Cardiac septum (tissue), 1 donor: ENCODE measurements at places on chromosomes 3 and 15. TPM values are rescaled to one million over a fixed set of nuclear protein-coding genes. Genes with fewer than 3 reads are reported as not detected.

ITPKA gene
- total RNA-seq = 1.0 TPM

HRG gene
- total RNA-seq = not detected

DNA sequence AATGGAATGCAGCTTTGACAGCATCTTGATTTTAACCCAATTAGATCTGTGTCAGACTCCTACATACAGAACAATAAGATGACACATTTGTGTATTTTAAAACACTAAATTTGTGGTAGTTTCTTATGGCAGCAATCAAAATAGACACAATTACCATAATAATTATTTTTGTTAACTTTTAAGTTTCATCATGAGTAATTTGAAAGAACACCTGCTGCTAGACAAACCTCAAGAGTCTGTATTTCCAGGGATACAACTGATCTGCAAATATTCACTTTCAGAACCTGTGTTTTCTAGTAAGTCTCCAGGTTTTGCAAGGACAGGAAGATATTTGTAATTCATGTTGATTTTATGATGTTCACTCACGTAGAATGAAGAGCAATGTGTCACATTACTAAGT lies 736.8 kb downstream of the DIPK2A start:
- DNase-seq = no peak

GRCh38 chr3:43079536-43080332 lies 26.1 kb downstream of the POMGNT2 start:
- peak; percentile 58 for DNase-seq

DNA sequence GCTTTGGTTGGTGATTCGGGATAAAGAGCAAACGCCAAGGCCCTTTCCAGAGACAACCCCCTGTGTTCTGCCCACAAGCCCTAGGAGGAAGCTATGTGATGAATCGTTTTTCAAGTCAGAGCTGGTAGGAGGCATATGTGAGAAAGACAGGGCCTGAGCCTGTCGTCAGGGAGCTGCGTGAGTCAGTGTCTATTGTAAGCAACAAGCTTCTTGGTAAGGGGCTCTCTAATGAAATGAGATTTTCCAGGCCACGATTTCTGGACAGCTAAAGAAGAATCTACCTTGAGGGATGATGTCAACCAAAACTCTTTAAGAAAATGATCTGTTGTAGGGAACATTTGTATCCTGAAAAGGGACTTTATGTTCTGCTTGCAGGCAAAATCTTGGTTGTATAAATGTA lies 318.9 kb upstream of the IL12A start:
- DNase-seq = no peak

DNA sequence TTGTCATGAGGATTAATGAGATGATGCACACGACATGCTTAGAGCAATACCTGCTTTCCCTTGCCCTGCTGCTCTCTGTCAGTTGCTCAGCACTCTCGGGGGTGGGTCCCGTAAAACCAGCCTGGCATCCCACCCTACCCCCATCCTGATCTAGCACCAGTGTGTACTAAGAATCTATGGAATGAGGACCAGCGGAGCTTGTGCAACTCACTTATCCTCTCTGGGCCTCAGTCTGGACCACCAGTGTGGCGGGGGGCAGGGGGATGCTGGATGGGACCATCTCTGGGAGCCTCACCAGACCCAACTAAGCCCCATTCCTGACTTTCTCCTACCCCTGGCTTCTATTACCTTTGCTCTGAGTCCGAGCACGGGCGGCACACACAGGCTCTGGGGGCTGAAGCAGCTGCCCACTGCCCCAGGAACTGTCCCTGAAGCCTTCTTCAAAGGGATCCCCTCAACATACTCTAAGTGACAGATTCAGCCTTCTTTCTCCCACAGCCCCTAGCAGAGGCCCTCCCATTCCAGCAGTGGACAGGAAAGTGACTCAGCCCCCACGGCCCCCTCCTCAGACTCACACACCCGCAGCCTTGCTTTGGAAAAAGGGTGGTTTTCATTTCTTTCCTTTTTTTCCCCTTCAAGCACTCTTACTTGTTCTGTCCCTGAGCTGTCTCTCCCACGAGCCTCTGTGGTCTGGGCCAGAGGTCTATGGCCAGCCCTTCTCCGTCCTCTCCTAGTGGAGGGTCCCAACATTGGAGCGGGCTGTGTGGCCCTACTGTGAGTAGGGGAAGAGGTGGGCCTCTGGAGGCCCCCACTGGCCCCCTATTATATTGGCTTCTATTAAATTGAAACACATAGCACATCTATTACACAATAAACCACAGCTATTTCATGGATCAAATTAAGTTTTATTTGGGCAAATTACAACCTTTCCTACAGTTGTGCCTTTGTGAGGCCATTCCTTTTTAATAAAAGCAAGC lies 100.3 kb downstream of the SMAD6 start:
- DNase-seq = peak; percentile 74

DNA sequence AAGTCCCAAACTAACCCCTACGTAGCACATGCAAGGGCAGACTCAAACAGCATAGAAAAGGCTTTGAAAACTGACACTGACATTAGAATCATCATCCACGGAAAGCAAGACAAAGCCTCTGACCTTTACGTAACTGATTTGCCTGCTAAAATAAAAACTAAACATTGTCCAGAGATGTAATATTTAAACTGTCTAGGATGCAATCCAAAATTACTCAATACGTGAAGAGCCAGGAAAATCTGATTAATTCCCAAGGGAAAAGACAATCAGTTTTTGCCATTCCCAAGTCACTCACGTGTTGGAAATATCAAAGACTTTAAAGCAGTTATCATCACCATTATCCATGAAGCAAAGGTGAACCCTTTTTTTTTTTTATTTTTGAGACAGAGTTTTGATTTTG lies 13.3 kb upstream of the IQCF1 start:
- DNase-seq = no peak

DNA sequence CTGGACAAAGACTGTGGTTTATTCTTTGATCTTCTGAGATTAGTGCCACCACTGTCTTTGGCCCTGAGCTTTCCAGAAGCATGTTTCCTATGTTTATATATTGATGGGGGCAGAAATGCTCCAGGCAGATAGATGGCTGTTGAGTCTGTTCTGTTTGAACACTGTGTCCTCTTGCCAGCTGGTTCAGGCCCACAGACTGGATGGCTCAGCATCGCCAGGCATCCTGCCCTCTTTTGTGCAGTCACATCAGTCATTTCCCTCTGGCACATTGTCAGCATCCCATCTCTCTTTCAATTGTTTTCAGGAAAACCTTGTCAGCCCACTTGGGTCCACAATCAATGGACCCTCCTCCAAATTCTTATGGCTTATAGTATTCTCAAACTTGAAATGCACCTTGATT lies 141.2 kb downstream of the NEK11 start:
- DNase-seq = no peak

- DNase-seq = no peak
These were observed 161.2 kb upstream of the KCNH8 start for GRCh38 chr3:18987070-18987469.

DNA sequence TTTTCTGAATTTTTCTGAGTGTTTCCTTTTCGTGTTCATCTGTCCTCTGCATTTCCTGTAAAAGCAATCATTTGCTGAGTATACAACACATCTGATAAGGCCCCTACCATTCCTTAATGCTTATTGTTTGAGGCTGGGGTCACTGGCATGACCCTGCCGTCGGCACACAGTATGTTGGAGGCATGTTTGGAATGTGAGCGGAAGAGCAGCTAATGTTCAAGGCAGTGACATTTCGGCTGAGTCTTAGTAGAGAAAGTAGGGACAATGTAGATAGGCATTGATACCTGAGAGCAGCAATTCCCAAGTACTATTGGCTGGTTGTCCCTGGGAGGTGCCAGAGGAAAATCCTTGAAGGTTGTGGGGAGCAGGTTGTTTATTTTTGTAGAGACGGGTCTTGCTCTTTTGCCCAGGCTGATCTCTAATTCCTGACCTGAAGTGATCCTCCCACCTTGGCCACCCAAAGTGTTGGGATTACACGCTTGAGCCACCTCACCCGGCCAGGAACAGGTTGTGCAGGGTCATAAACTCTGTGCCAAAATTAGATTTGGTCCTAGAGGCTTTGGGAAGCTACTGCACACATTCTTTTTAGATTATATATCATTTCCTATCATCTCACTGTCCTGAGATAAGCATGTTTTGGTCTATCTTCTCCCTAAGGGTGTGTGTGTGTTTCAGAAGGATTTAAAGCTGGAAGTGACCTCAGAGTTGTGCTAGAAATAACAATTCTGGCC lies 13.5 kb downstream of the PTPN23 start:
- no peak for DNase-seq

DNA sequence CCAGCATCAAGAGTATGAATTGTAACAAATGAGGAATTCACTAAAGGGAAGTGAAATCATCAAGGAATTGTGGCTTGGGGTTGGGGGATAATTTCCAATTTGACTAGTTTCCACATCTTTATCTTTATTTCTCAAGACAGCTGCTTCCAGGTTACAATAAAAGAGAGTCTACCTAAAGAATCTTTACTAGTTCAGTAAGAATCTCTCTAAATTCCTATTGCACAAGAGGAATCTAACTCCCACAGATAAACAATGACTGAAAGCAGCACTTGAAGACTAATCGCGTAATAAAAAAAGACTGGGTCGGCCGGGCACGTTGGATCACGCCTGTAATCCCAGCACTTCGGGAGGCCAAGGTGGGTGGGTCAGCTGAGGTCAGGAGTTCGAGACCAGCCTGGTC lies 194.4 kb downstream of the KBTBD8 start:
- no peak for DNase-seq

- DNase-seq = no peak
These were observed 183.8 kb upstream of the THRB start for GRCh38 chr3:24678421-24678865.
